ENCODE measurements at places on chromosomes 6 and 20.

DNA sequence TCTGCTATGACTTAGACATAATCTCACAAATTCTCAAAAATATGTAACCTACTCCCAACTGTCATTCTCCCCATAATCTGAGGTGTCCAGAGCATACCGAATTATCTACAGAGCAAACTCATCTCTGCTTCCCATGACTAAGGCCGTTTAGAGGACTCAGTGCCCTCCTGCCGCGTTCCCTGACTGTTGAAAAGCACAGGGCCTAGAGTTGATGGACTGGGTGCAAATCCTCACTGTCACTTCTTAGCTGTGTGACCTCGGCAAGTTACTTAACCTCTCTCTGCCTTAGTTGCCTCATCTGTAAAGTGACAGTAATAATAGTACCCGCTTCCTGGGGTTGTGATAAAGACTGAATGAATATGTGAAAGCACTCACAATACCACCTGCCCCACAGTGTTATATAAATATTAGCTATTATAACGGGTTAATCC lies 4.7 kb upstream of the TUBB2A start:
- H3K36me3 ChIP-seq, result no peaks in the 10 kb centered on the region
- no peaks in the 10 kb centered on the region for H3K27me3 ChIP-seq
- DNase-seq, result peak; percentile 36

DNA sequence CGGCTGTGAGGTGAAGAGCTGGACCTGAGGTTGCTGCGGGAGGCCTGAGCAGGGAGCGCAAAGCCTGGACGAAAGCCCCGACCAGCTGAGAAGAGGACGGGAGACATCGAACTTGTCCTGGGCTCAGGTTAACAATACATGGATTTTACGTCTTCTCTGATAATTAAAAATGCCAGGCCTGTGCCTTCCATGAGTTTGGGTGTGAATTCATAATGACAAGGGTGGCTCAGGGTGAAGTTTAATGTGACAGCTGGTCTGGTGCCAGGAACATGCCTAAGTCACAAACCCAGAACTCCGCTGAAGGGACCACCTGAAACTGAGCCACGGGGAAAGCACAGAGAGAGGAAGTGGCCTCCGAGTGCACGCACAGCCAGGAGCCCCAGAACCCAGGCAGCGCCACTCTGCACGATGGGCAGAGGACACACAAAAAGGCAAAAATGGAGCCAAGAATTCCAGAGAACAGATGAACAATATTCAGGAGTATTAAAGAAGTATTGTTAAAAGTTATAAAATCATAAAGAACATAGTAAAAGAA lies 150.1 kb upstream of the RPS6KA2 start:
- no peak overlapping the region for H3K27ac ChIP-seq
- no peaks in the 10 kb centered on the region for H3K36me3 ChIP-seq
- no peak overlapping the region for H3K4me3 ChIP-seq
- no peaks in the 10 kb centered on the region for H3K4me1 ChIP-seq

- no peaks in the 10 kb centered on the region for H3K4me1 ChIP-seq
- H3K27me3 ChIP-seq, result no peaks in the 10 kb centered on the region
- DNase-seq, result no peak
- H3K27ac ChIP-seq, result no peak overlapping the region
Observed at GRCh38 chr6:121810158-121811032, 374.9 kb downstream of the GJA1 start.

DNA sequence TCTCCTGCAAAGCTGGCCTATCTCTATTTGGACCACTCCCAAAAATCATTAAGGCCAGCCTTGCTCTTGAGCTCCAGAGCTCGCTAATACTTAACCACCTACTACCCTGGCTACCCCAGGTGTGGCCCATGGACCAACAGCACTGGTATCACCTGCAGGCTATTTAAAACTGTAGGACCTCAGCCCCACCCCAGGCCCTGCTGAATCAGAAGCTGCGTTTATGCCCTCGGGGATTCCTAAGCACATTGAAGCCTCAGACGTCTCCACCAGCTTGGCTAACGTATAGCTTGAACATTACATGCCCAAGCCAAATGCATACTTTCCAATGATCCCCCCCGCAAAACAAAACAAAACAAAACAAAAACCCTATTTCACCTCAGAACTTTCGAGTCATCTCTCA lies 19.7 kb upstream of the SPAG4 start:
- peaks cover 4% of the 10 kb centered on the region for H3K4me1 ChIP-seq
- peaks cover 21% of the 10 kb centered on the region for H3K27me3 ChIP-seq
- no peak for DNase-seq
- H3K27ac ChIP-seq, result no peak overlapping the region
- H3K36me3 ChIP-seq, result no peaks in the 10 kb centered on the region

- no peak overlapping the region for H3K4me3 ChIP-seq
- H3K4me1 ChIP-seq, result no peaks in the 10 kb centered on the region
- no peaks in the 10 kb centered on the region for H3K27me3 ChIP-seq
- peak; percentile 16 for DNase-seq
- H3K36me3 ChIP-seq, result no peaks in the 10 kb centered on the region
- no peak overlapping the region for H3K27ac ChIP-seq
Observed at GRCh38 chr6:76814496-76815458, 648.5 kb downstream of the HTR1B start.

DNA sequence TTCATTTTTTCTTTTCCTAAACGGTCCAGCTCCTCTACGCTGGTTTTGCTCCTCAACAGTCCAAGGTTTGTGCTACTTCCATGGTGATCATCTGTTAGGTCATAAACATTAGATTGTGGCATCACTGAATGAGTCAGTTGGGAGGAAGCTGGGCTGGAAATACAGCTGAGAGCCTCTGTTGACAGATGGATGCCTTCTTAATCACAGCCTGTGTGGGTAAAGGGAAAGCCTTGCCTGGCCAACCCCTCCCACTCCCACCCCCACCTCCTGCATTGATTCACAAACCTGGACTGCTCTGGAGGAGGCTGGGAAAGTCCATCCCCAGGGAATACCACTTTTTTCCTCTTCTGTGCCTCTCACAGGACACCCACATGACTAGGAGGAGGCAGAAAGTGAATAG lies 180.6 kb upstream of the CCN2 start:
- H3K27me3 ChIP-seq, result no peaks in the 10 kb centered on the region
- H3K36me3 ChIP-seq, result no peaks in the 10 kb centered on the region
- H3K27ac ChIP-seq, result peak overlapping the region; percentile 86
- no peak overlapping the region for H3K4me3 ChIP-seq
- peaks cover 17% of the 10 kb centered on the region for H3K4me1 ChIP-seq

DNA sequence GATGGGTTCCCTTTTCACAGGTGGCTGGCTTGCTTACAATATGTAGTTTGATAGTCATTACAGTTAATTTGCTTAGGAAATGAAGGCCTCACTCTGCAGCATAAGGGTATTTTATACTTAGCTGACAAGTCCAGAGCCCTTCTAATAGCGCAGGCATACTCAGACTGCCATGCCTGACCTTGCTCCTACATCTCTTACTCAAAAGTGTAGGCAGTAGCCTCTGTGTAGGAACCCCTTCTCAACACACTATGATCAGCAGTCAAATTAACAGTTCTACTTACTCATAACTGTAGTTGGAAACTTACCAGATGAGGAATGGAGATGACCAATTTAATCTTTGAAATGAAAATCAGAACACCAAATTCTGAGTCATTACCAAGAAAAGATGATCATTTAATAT lies 373.5 kb downstream of the TBC1D32 start:
- no peaks in the 10 kb centered on the region for H3K36me3 ChIP-seq
- H3K27ac ChIP-seq, result no peak overlapping the region
- H3K27me3 ChIP-seq, result no peaks in the 10 kb centered on the region
- H3K4me1 ChIP-seq, result no peaks in the 10 kb centered on the region
- no peak for DNase-seq

GRCh38 chr20:58130581-58130980 lies 97.9 kb downstream of the ANKRD60 start:
- H3K4me3 ChIP-seq, result no peak overlapping the region
- H3K27ac ChIP-seq, result peak overlapping the region; percentile 73
- DNase-seq, result no peak
- H3K4me1 ChIP-seq, result peaks cover 39% of the 10 kb centered on the region

- H3K27me3 ChIP-seq, result peaks cover 68% of the 10 kb centered on the region
- H3K4me1 ChIP-seq, result peaks cover 29% of the 10 kb centered on the region
- no peak overlapping the region for H3K4me3 ChIP-seq
- DNase-seq, result no peak
- no peaks in the 10 kb centered on the region for H3K36me3 ChIP-seq
Observed at GRCh38 chr20:56624786-56625681, 4.1 kb upstream of the TFAP2C start.

- no peaks in the 10 kb centered on the region for H3K36me3 ChIP-seq
- H3K4me1 ChIP-seq, result no peaks in the 10 kb centered on the region
- no peak overlapping the region for H3K27ac ChIP-seq
- DNase-seq, result peak; percentile 33
- H3K4me3 ChIP-seq, result no peak overlapping the region
Observed at GRCh38 chr6:12137480-12137879, 125.4 kb downstream of the HIVEP1 start.

DNA sequence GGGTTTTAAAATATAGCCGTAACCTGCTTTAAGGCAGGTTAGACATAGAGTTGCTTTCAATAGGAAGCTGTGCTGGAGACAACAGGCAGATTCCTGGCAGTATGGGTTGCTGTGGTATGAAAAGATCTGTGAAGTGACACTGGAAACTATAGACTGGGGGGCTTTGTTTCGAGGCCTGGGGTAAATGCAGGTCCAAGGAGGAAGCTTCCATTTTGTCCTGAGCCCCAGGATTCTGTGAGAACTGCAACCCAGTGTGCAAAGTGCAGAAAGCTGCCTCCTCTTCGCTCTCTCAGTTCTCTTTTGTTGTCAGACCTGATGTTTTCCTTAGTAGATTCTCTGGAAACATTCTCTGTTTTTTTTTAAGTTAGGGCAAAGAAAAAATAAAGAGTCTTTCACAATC lies 86.9 kb downstream of the LYRM4 start:
- no peak for DNase-seq
- H3K27ac ChIP-seq, result no peak overlapping the region
- no peaks in the 10 kb centered on the region for H3K36me3 ChIP-seq
- H3K4me1 ChIP-seq, result no peaks in the 10 kb centered on the region

- no peak overlapping the region for H3K27ac ChIP-seq
- H3K4me1 ChIP-seq, result peaks cover 4% of the 10 kb centered on the region
- no peaks in the 10 kb centered on the region for H3K27me3 ChIP-seq
- no peak for DNase-seq
- no peaks in the 10 kb centered on the region for H3K36me3 ChIP-seq
Observed at GRCh38 chr20:44542890-44543289, 21.0 kb upstream of the SERINC3 start.
